Chondrocyte (in vitro differentiated cells): ENCODE measurements at places on chromosomes 7 and 10. TPM values are rescaled to one million over a fixed set of nuclear protein-coding genes. Genes with fewer than 3 reads are reported as not detected.

DNA sequence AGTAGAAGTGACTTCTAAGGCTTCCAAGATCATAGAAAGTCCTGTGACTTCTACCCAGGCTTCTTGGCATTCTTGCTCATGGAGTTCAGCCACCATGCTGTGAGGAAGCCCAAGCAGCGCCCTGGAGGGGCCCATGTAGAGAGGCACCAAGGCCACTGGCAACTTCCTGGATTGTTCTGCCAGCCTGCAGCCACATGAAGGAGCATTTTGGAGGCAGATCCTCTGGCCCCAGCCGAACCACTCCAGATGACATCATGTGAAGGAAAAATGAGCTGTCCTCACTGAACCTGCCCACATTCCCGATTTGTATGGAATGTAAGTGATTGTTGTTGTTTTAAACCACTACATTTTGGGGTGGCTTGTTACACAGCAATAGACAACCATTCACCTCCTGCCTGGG lies 51.5 kb upstream of the MNX1 start:
- H3K4me1 ChIP-seq: no peaks in the 10 kb centered on the region
- H3K27me3 ChIP-seq: peaks cover 17% of the 10 kb centered on the region
- DNase-seq: peak; percentile 44
- H3K4me3 ChIP-seq: no peak overlapping the region

GRCh38 chr10:101256387-101256786 lies 27.1 kb upstream of the LBX1 start:
- peaks cover 6% of the 10 kb centered on the region for H3K36me3 ChIP-seq
- H3K27ac ChIP-seq: no peak overlapping the region
- H3K27me3 ChIP-seq: peaks cover 37% of the 10 kb centered on the region
- no peaks in the 10 kb centered on the region for H3K4me1 ChIP-seq
- no peak for DNase-seq
- H3K4me3 ChIP-seq: no peak overlapping the region

DNA sequence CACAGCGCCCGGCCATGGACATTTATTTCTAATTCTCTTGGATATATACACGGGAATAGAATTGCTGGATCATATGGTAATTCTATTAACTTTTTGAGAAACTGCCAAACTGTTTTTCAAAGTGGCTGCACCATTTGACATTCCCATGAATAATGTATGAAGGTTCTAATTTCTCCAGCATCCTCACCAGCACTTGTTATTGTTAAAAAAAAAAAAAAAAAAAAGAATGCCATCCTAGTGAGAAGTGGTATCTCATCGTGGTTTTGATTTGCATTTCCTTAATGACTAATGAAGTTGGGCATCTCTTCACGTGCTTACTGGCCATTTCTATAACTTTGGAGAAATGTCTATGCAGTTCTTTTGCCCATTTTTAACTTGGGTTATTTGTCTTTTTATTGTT lies 13.5 kb downstream of the CNNM2 start:
- H3K36me3 ChIP-seq: peaks cover 7% of the 10 kb centered on the region
- no peak overlapping the region for H3K4me3 ChIP-seq
- H3K4me1 ChIP-seq: no peaks in the 10 kb centered on the region
- DNase-seq: no peak
- H3K27ac ChIP-seq: no peak overlapping the region

GRCh38 chr10:89745903-89746302 lies 44.5 kb downstream of the KIF20B start:
- no peaks in the 10 kb centered on the region for H3K27me3 ChIP-seq
- H3K36me3 ChIP-seq: peaks cover 3% of the 10 kb centered on the region
- DNase-seq: peak; percentile 30
- H3K4me1 ChIP-seq: peaks cover 4% of the 10 kb centered on the region
- no peak overlapping the region for H3K4me3 ChIP-seq

MYPN gene
- total RNA-seq: 0.08 to 1.5 TPM (median 0.10 TPM) in 3 replicates

NMT2 gene
- 13.7 to 16.0 TPM (median 14.5 TPM) in 3 replicates for total RNA-seq

PRSS37 gene
- total RNA-seq: not detected in 3 replicates
